ENCODE measurements at places on chromosomes 7 and 10.

- no peak for DNase-seq
Observed at GRCh38 chr7:81590131-81590530, 179.7 kb downstream of the HGF start.

DNA sequence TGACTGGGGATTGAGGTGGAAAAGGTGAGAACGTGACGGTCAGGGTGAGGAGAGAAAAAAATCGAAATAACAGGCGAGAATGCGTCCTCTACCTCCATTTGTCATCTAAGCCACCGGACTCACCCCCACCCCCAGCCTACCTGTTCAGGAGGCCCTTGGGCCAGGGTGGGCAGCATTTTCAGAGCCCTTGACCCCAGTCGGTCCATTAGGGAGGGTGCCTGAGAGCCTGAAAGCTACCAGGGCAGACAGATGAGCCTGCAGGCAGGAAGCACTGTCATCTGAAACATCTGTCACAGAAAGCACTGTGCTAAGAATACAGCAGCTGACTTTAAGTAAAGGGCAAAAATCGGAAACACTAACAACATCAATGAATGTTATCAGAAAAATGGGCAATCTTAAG, 47.0 kb downstream of the MAD1L1 start:
- DNase-seq, result no peak

DNA sequence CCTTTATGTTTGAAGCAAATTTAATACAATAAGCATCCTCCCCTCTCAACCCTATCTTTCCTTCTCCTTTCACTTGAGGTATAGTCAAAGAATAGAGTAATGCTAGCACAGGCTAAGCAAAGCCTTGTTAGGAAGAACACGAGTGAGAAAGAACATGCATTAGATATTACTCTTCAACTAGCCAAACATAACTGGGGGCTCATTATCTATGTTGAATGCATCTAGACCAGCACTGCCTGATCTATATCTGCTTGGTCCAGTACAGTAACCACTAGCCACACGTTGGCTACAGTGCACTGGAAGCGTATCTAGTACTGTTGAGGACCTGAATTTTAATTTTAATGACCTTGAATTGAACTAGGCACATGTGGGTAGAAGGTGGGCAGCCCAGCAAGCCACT, 21.0 kb downstream of the SFMBT2 start:
- no peak for DNase-seq

- no peak for DNase-seq
Observed at GRCh38 chr7:47702080-47702479, 120.2 kb upstream of the TNS3 start.

DNA sequence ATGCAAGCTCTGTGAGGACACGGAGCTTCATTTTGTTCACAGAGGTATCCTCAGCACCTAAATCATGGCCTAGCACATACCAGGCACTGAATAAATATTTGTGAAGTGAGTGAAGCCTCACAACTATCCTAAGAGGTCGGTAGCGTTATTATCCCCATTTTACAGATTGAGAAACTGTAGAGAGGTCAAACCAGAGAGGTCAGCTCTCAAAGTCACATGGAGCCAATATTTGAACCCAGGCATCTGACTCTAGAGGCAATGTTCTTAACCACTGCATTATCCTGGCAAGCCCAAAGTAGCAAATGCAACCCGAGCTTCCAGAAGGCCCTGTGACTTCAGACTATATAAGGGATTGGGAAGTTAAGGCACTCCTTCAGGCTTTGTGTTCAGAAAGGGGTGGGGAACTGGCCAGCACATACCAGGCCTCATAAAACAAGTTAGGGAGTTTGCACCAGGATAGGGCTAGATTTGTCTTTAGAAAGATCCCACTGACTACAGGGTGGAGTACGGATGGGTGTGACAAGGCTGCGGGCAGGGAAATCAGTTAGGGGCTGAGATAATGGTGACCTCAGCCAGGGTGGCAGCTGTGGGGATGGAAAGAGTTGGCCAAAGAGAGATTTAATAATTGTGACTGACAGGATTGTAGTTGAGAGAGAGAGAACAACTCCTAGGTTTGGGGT, 101.4 kb downstream of the TBXAS1 start:
- DNase-seq, result no peak
